KG1 (cell line): ENCODE measurements at places on chromosomes 7 and 10.

DNA sequence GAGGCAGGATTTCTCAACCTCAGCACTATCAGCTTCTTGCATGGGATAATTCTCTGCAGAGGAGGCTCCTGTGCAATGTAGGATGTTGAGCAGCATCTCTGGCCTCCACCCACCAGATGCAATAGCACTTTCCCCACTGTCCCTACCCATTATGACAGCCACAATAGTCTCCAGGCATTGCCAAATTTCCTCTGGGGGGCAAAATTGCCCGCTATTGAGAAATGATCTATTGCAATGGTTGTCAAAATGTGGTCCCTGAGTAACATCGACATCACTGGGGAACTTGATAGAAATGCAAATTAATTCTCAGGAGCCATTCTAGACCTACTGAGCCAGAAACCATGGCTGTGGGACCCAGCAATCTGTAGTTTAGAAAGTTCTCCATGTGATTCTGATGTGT, 7.0 kb downstream of the KCNK18 start:
- DNase-seq: no peak

DNA sequence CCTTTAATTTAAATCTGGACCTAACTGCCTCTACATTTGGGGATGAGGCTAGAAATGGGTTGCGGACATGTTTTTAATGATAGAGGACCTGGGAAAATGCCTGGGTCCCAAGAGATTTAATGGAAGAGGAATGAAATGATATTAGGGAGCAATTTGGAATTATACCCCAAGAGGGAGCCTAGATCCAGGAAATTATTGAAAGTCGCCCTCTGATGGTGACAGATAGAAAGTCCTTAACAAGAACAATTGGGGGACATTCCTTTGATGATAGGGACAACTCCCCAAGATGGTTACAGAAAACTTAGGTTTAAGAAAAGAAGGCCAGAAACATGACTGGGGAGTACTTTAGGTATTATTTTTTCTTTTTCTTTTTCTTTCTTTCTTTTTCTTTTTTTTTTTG, 9.5 kb upstream of the TSGA13 start:
- DNase-seq: no peak

GRCh38 chr7:2931034-2931415, 86.9 kb upstream of the GNA12 start:
- no peak for DNase-seq

- no peak for DNase-seq
Observed at GRCh38 chr7:13910805-13911551, 78.5 kb downstream of the ETV1 start.
